NCI-H446 (cell line): ENCODE measurements at places on chromosomes 3 and 15.
A peak's percentile ranks its signal among the peaks of the same experiment; 100 is the strongest.

- peak; percentile 66 for DNase-seq
Measured at GRCh38 chr3:32571192-32571485, 481 bp upstream of the DYNC1LI1 start.

- no peak for DNase-seq
Measured at GRCh38 chr3:98460220-98460619, 2.8 kb upstream of the OR5K1 start.

GRCh38 chr15:43899928-43900327 lies 73.1 kb downstream of the WDR76 start:
- DNase-seq: no peak

GRCh38 chr3:119508172-119508845 lies 10.0 kb downstream of the TIMMDC1 start:
- no peak for DNase-seq

- DNase-seq: peak; percentile 95
Measured at GRCh38 chr3:127697551-127698240, 24.9 kb downstream of the ABTB1 start.

DNA sequence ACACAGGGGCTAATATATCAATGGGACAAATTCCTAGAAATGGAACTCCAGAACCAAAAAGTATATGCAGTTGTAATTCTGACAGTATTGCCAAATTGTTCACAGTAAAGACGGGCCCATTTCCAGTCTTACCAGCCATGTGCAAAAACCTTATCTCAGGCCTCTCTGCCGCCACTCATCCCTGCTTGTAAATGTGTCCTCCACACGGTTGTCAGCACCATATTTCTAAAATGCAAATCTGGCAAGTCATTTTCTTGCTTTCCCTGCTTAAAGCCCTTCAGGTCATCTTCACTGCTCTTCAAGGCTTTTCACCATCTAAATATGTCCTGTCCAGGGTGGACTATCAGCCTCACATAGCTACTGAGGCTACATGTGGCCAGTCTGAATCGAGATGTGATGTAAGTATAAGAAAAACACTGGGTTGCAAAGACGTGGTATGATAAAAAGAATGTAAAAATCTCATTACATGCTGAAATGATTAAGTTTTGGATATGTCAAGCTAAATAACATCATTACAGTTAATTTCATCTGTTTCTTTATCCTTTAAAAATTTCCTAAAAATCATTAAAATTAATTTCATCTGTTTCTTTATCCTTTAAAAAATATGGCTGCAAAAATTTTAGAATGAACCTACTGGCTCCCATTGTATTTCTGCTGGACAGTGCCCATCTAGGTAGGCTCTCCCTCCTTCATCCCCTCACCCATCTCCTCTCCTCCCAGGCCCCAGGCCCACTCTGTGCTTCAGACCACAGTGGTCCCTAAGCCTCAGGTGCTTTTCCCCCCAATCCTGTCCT lies 980 bp downstream of the PARP9 start:
- DNase-seq: no peak

- no peak for DNase-seq
Measured at GRCh38 chr15:87827131-87827530, 429.4 kb downstream of the NTRK3 start.

GRCh38 chr15:32994810-32995424 lies 199.6 kb downstream of the FMN1 start:
- DNase-seq: peak; percentile 2

DNA sequence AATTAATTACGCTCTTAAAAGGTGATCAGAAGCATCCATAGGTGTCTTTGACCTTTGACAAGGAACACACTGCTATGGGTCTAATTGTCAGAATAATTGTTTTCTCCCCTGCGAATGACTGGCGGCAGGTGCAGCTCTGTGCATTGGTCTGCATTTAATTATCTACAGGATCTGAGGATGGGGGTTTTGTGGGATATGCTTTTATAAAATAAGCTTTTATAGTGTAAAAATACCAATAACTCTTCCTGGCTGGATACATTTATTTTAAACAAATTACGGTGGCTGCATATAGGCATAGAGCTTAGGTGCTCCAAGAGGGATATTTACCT lies 201.6 kb upstream of the RGMA start:
- no peak for DNase-seq

DNA sequence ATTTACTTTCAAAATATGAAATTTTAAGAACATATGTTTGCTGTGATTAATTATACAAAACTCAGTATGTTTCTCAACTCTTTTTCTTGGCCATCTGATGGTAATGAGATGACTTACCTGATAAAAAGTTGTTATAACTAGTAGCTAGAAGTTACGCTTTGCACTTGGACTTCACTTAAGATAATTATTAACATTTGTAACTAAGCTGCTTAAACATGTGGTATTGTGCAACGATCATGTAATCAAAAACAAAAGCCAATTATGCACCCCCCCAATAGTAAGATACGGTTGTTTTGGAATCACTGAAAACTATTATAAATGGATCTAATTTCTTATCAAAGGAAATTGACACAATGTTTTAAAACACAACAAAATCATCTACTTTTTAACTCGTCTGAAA lies 342.9 kb downstream of the CNTN3 start:
- no peak for DNase-seq

GRCh38 chr15:74809242-74809641 lies 3.4 kb upstream of the LMAN1L start:
- no peak for DNase-seq

GRCh38 chr3:27127195-27127594 lies 242.0 kb downstream of the NEK10 start:
- no peak for DNase-seq

DNA sequence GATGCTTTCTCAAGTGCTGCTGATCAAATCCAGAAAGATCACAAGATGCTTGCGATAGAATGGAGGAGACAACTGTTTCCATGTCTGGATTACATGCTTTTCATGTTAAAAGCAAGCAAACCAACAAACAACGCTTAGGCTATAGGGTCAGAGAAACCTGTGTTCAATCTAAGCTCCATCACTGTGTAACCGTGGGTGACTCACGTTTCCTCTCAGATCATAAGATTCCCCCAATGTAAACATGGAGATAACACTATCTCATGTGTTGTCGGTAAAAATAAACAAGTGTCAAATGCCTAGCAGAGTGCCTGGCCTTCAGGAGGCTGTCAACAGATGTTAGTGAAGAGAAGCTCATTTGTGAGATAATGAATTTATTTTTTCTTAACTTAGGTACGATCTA lies 907.8 kb downstream of the NTRK3 start:
- DNase-seq: no peak

DNA sequence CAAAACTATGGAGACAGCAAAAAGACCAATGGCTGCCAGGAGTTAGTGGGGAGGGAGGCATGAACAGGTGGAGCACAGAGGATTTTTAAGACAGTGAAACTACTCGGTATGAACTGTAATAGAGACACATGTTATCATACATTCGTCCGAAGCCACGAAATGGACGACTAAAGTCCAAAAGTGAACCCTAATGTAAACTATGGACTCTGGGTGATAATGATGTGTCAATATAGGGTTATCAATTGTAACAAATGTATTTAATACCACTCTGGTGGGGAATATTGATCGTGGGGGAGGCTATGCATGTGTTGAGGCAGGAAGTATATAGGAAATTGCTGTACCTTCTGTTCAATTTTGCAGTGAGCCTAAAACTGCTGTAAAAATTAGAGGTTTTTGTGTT lies 107.0 kb downstream of the CPN2 start:
- DNase-seq: no peak

- DNase-seq: no peak
Measured at GRCh38 chr3:118098827-118099226, 935.8 kb downstream of the IGSF11 start.

GRCh38 chr15:40449275-40449674 lies 8.5 kb downstream of the BAHD1 start:
- DNase-seq: no peak

DNA sequence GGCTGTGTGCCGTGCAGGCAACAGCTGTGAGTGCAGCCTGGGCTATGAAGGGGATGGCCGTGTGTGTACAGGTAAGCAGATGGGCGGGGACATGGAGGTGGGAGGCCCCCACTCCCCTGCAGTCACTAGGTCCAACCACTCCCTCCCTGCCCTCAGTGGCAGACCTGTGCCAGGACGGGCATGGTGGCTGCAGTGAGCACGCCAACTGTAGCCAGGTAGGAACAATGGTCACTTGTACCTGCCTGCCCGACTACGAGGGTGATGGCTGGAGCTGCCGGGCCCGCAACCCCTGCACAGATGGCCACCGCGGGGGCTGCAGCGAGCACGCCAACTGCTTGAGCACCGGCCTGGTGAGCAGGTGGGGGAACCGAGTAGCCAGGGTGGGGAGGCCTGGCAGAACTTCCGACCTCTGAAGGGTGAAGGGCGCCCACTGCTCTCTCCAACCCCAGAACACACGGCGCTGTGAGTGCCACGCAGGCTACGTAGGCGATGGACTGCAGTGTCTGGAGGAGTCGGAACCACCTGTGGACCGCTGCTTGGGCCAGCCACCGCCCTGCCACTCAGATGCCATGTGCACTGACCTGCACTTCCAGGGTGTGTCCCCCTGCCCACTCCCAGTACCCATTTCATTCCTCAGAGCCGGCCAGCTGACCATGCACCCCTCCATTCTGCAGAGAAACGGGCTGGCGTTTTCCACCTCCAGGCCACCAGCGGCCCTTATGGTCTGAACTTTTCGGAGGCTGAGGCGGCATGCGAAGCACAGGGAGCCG lies 11.6 kb downstream of the NT5DC2 start:
- DNase-seq: no peak

- DNase-seq: no peak
Measured at GRCh38 chr3:63580151-63580550, 72.3 kb upstream of the SNTN start.

DNA sequence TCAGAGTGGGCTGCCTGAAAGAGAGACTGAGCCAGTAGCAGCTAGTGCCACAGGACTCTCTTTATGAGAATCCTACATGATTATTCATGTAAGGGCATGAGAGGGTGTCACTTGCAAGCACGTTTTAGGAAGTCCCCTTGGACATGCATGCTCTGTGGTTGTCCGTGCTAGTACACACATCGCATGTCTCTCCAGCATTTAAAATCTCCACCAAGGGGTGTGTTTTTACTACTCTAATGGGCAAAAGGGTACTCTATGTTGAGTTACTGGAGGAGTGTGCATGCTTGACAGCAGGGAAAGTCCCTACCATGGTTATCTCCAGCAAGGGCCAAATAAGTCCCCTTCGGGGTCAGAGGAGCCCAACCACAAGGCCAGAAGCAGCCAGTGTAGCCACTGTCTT lies 70.7 kb downstream of the DCLK3 start:
- no peak for DNase-seq

DNA sequence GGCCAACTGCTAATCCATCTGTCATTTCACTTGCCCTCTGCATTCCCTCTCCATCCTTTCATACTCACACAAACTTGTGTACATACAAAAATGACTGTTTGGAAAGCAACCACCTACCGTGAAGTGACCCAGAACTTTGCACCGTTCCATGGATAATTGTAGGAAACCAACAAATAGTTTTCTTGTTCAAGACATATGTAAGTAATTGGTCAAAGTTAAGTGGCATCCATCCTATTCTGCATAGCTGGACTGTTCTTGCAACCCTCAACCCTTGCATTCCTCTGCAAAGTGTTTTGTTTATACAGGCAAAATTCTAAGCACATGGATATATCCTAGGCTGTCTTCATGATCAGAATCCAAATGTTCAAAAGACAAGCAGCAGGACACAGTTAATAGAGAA lies 592.5 kb downstream of the MECOM start:
- DNase-seq: no peak

GRCh38 chr15:84904419-84904818 lies 20.0 kb downstream of the SLC28A1 start:
- no peak for DNase-seq

DNA sequence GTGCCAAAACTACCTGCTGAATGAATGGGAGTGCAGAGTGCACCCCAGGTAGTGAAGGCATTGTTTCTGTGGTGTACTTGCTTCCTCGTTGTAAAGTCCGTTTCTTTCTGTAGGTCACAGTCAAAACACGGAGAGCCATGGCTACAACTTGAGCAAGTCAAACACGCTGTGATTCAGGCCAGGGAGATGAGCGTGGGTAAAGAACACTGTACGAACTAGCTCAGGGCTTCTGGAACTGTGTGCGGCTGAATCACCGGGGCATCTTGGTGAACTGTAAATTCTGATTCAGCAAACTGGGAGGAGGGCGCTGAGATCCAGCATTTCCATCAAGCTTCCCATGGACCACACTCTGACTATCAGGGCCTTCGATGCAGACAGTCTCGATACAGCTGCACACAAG lies 5.0 kb upstream of the TNK2 start:
- no peak for DNase-seq

- no peak for DNase-seq
Measured at GRCh38 chr3:183481582-183481981, 53.2 kb upstream of the MCF2L2 start.

DNA sequence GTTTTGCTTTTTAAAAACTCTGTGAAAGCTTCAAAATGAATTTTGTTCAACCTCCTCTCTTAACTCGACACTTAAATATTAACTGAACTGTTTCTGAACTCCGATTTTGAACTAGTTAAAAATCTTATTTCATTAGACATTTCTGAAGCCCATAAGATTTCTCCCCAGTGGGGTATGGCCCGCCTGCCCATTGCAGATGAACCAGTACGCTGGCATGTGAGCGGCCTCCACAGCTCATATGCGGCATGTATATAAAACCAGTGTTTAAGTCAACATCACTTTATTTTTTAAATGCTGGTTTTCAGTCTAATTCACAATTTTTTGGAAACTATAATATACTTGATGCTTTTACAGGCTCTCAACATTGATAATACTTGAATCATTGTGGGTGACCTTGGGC lies 50.2 kb downstream of the CPN2 start:
- DNase-seq: no peak

DNA sequence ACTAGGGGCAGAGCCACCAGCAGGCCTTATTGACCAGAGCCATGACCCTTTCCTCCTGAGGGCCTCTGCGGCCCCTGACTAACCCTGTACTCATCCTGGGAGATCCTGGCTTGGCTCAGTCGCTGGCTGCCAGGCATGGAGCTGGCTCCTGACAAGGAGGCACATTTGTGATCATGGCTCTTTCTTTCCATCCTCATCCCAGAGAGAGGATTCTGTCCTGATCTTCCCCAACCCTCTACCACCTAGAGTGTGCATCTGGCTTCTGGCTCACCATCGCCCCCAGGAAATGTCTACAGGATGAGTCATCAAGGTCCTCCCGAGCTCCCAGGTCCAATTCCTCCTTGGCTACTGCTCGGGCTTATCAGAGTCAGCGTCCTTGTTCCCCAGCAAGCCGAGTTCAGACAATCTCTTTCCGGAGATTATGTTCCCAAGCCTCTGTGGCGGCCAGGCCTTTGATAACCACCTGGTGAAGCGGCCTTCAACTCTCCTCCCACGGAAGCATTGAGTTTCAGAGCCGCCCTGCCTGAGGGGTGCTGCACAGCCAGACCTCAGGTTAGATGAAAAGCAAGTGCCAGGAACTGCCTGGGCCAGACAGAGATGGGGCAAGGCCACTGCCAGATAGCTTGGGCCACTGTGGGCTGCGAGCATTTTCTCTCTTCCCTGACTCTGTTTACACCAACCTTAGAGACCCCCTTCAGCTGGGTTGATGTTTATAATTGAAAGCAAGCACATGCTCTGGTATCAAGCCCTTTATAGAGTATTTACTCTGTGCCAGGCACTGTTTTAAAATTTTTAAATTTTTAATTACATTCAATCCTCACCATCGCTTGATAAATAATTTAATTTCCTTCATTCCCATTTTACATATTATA lies 44.3 kb upstream of the MRPS22 start:
- DNase-seq: no peak

GRCh38 chr15:49154359-49154758 lies 1.0 kb downstream of the COPS2 start:
- DNase-seq: no peak

- no peak for DNase-seq
Measured at GRCh38 chr3:42507761-42508335, 5.4 kb downstream of the VIPR1 start.
